ENCODE measurements at places on chromosomes 7 and 10.

DNA sequence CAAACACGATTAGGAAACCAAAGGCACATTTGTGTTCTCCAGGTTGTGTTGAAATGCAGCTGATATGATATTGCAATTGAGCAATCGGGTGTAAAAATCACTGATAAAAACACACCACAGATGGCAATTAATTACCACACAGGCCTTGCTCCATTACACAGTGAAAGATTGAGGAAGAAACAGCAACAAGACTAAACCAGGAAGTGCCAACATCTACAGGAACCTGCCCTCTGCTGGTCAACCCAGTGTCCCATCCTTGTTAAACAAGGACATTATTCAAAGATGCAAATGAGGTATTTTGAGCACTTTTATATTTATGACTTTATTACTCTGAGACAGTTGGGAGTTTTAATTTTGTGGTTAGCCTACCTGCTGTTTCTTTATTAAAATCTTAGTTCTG lies 765.6 kb upstream of the GHITM start:
- H3K27me3 ChIP-seq: no peaks in the 10 kb centered on the region
- H3K4me3 ChIP-seq: no peak overlapping the region
- peak; percentile 7 for DNase-seq
- no peak overlapping the region for H3K27ac ChIP-seq

GRCh38 chr10:119207713-119208552 lies 562 bp downstream of the GRK5 start:
- peak overlapping the region; percentile 85 for H3K27ac ChIP-seq
- peaks cover 40% of the 10 kb centered on the region for H3K4me1 ChIP-seq
- peaks cover 4% of the 10 kb centered on the region for H3K36me3 ChIP-seq
- H3K4me3 ChIP-seq: peak overlapping the region; percentile 85
- no peaks in the 10 kb centered on the region for H3K27me3 ChIP-seq

DNA sequence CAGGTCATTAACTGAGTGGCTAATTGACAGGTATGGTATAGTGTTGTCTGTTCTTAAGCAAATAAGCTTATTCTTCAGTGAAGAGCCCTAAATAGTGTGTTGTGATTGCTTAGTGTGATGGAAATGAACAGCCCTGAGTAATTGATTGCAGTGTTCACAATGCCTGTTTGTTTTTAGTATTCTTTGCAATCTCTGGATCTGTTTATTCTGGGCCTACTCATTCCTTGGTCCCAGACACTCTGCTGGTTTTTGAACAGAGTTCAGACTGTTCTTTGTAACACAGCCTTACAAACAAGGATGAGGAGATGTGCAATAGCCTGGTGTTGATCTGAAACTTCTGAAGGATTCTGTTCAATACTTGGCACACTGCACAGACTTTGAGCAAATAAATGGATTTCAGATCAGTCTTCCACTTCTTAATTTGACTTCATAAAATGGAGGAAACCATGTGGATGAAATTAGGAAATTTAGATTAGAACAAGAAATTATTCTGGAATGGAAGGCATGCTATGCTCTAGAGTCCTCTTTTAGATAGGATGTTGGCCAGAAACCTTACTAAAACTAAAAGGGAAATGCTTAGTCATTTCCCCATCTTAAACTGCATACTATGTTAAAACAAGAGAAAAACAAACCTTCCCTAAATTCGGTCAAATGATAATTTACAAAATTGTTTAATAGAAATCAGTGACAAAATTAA lies 444.2 kb upstream of the SEMA3D start:
- no peaks in the 10 kb centered on the region for H3K4me1 ChIP-seq
- H3K36me3 ChIP-seq: no peaks in the 10 kb centered on the region

DNA sequence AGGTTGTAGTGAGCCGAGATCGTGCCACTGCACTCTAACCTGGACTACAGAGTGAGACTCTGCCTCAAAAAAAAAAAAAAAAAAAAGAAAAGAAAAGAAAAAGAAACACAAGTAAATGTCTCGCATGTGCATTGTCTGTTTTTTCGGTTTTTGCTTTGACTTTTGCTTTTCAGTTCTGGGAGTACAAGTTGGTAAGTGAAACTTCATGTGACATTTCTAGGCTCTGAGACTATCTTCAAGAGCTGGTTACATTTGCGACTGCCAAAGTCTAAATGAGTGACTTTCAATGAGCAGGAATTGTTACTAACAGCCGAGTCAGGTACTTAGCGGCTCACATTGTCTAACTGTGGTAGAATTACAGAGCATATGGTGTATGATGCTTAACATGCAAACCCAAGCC lies 107.0 kb upstream of the CELF2 start:
- peaks cover 7% of the 10 kb centered on the region for H3K27me3 ChIP-seq
- DNase-seq: no peak
- H3K27ac ChIP-seq: no peak overlapping the region
- H3K4me1 ChIP-seq: no peaks in the 10 kb centered on the region
- no peak overlapping the region for H3K4me3 ChIP-seq

DNA sequence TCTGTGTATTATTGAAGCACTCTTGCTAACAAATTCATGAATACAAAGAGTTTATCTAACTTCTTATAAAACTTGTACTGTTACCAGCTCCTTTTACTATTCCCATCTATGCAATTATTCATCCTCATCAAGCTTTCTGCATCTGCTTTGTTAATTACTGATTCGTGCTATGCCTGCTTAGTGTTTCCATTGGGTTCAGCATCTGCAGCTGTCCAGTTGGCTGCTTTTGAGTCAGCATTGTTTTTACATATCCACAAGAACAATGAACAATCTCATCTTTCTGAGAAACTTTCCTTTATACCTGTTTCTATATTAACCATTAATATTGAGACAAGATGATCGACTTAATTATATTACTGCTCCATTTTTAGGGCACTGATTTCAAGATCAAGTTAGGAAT lies 19.6 kb upstream of the ANLN start:
- H3K27ac ChIP-seq: no peak overlapping the region
- no peak overlapping the region for H3K4me3 ChIP-seq
- H3K4me1 ChIP-seq: no peaks in the 10 kb centered on the region
- peaks cover 2% of the 10 kb centered on the region for H3K27me3 ChIP-seq
- DNase-seq: no peak

DNA sequence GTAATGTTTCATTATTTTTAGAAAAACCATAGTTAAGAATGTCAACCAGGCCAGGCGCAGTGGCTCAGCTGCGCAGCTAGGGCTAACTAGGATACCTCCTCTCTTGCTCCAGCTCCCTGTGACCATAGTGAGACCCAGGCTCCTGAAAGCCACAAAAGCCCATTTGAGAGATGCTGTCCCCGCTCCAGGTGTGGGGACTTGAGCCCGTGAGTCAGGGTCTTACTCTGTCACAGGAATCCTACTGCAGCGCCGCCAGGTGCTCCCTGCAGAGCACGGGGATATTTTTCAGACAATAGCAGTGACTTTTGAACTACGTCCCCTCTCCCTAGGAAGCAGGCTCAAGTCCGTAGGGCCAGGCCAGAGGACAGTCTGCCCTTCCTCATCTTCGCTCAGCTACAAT lies 75.6 kb upstream of the NRBF2 start:
- H3K36me3 ChIP-seq: no peaks in the 10 kb centered on the region
- H3K4me3 ChIP-seq: no peak overlapping the region
- no peaks in the 10 kb centered on the region for H3K4me1 ChIP-seq
- DNase-seq: no peak

DNA sequence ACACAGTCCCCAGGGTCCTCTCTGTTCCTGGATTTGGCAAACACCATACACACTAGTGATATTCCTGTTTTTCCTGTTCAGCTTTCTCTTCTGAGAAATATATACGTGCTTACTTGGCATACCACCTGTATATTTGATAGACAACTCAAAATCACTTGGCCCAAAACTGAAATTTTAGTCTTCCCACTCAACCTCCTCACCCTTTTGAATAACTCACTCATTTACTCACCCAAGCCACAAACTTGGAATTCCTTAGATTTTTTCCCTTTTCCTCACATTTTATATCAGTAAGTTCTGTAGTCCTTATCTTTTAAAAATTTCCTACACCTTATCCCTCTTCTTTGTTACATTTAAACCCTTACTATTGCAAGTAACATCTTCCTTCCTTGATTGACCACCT lies 143.4 kb downstream of the PPP1R3A start:
- H3K36me3 ChIP-seq: no peaks in the 10 kb centered on the region
- no peaks in the 10 kb centered on the region for H3K4me1 ChIP-seq
- DNase-seq: no peak
- no peak overlapping the region for H3K4me3 ChIP-seq
- no peaks in the 10 kb centered on the region for H3K27me3 ChIP-seq
